ENCODE measurements at places on chromosomes 12 and 14.

- DNase-seq: no peak
Observed at GRCh38 chr12:27534765-27535161, 10.8 kb downstream of the PPFIBP1 start.

GRCh38 chr12:124851342-124851741 lies 12.3 kb downstream of the SCARB1 start:
- DNase-seq: no peak

DNA sequence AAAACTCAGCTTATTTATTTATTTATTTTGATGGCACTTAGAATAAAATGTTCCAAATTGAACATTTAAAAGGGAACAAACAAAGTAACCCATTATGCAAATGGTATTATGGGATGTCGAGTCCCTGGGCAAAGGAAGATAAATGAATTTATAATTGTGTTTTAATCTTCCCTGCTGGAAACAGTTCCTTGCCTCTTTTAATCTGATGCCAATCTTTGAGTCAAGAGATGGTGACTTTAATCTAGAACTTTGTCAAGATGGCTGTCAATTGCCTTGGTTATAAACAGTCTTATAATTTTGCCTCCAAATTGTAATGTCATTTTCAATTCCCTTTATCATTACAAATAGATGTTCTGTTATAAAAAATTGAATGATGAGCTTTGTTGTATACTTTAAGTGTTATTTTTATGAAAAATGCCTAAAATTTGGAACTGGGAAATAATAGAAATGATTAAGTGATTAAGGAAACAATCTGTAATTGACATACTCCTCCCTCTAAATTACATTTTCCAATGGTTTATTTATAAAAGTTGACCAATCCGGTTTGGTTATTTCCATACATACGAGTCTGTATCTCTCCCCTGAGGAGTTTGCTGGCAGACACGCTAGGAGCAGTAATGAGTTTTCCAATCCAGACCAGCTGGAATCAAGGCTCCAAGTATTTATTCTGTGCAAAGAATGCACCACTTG lies 134.9 kb upstream of the FRMD6 start:
- DNase-seq: no peak

DNA sequence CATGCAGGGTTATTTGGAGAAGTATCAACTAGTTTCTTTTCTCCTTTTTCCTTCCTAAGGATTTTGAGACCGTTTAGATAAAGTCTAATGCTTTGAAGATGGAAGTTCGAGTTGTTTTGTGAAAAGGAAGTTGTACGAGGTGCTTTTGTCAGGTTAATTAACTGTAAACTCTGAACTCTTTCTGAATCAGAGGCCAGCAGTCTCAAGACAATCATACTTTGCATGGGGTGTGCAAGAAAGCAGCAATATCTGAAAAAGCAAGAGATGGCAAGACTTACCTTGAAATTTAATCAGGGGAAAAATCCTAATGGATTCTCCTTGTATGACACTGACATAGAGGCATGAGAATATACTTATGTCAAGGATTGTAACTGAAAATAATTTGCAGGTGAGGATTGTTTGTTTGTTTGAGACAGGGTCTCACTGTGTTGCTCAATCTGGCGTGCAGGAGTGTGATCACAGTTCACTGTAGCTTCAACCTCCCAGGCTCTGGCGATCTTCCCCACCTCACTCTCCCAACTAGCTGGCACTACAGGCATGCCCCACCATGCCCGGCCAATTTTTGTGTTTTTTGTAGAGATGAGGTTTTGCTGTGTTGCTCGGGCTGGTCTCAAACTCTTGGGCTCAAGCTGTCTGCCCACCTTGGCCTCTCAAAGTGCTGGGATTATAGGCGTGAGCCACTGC lies 170.2 kb upstream of the HMGA2 start:
- DNase-seq: no peak

- DNase-seq: no peak
Observed at GRCh38 chr14:92460916-92461579, 52.5 kb upstream of the RIN3 start.

DNA sequence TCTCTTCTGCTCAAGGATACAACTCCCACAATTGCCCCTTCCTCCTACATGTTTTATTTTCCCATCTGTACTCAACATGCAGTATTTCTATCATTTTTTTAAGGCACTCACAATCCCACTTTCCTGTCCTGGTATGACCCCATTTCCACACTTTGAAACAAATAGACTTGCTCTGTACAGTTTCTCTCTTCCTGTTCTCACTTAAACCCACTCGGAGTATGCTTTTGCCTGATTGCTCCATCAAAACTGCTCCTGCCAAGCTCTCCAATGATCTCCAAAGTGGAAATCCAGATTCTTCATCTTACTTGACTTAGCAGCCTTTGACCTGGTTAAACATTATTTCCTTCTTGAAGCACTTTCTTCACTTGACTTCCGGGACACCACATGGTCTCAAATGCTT lies 384.5 kb downstream of the SEC23A start:
- DNase-seq: no peak

DNA sequence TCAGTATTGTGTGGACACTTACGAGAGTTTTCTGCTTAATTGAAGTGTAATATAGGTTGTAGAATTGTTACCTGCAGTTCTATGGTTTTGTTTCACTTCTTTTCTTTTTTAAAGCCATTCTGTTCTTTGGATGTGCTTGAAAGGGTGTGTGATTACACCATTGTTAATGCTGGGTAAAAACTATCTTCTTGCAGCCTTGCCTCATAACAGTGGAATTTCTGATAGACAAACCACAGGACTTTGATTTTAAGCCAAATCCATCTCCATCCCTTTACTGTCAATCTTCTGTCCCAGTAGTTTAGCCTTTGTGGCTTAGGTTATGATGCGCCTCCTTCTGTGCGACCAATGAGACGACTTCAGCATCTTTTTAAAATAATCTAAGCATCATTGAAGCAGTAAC lies 182.3 kb downstream of the PELI2 start:
- DNase-seq: no peak

DNA sequence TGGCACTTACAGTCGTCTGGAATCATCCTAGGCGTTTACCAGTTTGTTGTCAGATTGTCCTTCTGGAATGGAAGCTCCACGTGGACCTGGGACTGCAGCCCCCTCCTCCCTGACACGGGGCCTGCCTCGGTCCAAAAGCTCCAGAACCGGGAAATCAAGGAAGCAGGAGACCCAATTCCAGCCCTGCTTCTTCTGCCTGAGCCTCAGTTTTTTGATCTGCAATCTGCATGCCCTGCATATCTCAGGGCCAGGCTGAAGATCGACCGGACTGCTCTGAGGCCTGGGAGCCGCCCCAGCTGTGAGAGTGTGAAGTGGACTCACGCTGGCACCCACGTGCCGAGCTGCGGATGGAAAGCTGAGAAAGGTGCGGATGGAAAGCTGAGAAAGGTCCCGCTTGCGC lies 98.6 kb downstream of the SETD3 start:
- DNase-seq: no peak

DNA sequence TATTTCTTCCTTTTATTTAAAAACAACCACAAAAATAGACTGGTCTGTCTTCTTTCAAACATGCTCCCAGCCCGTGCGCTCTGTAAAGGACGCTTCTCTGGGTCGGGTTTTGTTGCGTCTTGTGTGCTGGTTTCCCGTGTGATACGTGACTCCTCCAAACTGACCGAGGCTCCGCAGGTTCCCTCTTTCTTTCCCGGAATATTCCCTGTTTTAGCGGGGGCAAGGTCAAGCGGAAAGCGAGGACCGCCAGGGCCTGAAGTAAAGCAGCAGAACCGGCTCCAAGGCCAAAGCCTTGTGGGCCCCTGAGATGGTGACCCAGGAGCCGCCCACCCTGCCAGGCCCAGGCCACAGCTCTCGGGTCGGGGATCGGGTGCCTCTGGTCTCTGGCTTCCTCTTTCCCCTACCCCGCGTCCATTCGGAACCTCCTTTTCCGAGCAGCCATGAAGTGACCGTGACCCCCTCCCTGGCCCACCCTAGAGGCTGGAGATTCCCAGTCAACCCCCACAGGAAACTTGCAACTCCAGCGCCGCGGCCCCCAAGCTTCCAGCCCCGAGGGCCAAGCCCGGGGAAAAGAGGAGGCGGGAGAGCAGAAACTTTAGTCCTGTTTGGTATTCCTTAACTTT lies 885 bp upstream of the HOXC10 start:
- no peak for DNase-seq

GRCh38 chr12:18158774-18159557 lies 69.0 kb upstream of the RERGL start:
- DNase-seq: peak; percentile 19

- DNase-seq: peak; percentile 34
Observed at GRCh38 chr12:124617615-124618014, 50.2 kb upstream of the NCOR2 start.

DNA sequence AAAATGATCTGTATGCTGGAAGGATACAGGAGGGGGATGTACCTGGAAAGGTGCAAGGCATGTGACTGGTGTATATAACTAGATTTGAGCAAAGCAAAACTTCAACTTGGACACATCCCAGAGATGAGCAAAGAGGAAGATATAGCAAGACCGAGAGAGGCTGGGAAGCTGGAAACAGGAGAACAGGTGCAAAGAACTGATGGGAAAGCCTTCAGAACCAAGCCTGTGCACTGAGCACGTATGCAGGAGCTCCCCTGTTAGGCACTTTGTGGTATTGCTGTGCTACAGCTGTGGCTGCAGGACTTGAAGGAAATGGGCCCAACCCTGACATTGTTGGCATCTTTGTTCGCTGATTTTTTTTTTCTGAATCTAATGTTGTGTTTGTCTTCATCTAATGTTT lies 120.7 kb upstream of the PWP1 start:
- DNase-seq: no peak

DNA sequence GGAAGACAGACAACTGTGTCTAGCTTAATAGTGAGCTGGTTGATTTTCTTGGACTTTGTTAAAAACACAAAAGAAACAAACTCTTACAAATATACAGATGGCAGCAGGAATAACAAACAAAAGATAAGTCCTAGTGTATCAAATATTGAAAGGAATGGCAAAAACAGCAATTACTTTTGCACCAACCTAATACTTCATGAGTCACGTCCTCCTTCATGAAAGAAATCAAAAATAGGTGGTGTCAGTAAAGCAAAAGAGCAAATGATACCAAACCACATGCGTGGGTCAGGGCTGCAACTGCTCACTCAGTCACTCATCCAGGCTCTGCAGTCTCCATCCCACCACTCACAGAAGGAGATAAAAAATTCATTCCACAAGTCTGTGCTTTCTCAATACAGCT lies 11.8 kb downstream of the ATG14 start:
- no peak for DNase-seq

DNA sequence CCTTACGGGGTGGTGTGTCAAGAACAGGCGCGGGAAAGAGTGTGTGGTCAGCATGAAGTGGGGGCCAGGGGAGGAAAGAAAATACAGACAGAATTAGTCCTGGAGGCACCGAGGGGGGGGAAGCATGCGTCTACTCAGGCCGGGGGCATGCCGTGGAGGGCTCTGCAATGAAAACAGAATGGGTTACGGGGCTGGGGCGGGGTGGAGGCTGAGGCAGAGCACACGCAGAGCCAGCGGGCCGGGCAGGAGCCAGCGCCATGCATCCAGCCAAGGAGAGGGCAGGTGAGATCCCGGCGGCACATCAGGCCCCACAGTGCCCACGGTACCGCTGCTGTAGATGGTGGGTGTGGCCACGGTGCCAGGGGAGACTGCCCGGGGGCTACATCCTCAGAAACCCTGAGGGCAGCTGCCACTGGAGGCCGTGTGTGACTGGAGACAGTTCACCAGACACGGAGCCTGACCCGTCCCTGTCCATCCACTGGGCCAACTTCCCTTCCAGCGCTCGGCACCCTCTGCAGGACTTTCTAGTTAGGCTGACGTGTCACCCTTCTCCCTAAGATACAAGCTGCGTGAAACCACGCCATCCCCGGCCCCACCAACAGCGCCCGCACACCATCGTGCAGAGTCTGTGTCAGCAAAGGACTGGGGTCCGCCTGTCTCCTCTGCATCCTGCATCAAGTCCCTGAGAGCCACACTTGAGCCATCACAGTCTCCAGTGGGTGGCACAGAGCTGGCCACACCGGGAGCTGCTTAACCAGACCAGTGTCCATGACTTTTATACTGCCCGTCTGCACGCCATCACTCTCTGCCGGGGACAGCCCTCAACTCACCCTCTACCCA lies 87.4 kb downstream of the PIWIL1 start:
- DNase-seq: no peak

DNA sequence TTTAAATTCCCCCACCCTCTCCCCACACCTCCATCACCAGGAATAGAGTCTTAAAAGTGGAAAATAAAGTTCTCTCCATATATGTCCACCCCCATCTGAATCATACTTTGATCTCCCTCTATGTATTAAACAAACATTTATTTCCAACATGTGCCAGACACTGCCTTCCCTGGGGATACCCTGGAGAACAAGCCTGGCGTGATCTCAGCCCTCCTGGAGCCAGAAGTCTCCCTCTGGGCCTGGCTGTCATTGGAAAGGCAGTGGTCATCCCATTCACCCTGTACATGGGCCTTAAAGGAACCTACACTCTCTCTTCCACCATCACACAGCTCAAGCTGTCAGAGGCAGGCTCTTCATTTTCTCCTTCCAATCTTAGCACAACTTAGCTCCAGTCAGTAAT lies 143.6 kb downstream of the EMP1 start:
- DNase-seq: no peak

- DNase-seq: no peak
Observed at GRCh38 chr12:47152095-47152494, 72.3 kb upstream of the AMIGO2 start.

DNA sequence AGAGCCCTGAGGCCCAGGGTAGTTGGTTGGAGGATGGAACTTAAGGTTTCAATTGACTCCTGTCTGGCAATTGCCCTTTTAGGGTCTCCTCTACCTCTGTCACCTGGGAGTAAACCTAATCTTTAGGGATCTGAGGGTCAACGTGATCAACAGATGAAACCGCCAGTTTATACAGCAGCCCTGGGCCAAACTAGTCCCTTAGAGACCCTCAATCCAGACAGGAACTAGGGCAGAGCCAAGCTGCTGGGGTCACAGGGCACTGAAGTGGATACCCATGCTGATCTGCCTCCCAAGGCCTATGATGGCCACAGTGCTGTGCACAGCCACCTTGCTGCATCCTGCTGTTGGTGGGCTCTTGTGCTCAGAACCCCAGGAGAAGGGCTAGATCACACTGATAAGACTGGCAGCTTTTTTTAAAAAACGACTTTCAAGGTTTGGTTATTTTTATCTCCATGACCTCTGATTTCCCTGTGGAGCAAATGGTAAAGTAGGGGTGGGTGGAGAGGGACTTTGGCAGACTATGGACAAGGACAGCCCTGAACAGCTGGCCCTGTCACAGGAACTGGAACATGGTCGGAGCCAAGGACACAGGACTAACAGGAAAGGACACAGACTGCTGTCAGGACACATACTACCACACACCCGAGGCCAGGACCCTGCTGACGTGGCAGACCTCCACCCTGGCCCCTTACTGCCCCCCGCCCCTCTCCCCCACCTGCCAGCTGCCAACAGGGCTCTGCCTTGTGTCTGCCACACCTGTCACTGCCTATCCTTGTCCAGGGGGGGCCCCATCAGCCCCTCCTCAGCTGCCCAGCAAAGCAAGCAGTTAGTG lies 474 bp downstream of the FITM1 start:
- no peak for DNase-seq

- no peak for DNase-seq
Observed at GRCh38 chr12:94618995-94619695, 31.2 kb downstream of the TMCC3 start.
